Choroid plexus epithelial cell (primary cell): ENCODE measurements at places on chromosomes 3 and 15.

DNA sequence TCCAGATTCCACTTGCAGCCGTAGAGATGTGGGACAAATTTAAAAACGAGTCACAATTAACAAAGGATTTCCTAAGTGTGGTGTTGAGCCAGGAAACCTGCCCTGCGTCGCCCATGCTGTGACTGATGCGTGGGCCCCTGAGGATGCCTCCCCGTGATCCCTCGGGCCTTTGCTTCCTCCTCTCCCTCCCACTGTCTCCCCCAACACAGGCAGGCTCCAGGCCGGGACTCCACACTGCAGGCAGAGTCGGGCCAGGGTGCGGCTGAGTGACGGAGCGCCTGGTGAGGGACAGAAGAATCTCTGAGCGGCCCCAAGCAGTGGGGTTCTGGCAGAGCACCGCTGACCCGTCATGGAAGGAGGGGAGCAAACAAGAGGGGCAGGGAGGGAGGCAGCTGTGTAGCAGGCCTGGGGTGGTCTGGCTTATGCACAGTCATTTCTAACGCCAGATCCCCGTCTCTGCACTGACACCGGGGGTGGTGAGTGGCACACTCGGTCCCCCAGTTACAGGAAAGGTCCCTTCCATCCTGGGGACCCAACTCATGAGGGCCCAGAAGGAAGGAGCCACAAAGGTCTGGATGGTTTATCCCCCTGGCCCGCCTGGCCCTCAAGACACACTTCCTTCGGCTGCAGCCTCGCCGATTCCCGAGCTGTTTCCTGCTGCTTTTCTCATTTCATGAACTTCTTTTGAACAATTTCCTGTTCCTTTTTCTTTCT is 91.0 kb downstream of the XXYLT1 start:
- no peak for DNase-seq

GRCh38 chr15:81254916-81255290 is 58.2 kb downstream of the IL16 start:
- DNase-seq, result no peak

DNA sequence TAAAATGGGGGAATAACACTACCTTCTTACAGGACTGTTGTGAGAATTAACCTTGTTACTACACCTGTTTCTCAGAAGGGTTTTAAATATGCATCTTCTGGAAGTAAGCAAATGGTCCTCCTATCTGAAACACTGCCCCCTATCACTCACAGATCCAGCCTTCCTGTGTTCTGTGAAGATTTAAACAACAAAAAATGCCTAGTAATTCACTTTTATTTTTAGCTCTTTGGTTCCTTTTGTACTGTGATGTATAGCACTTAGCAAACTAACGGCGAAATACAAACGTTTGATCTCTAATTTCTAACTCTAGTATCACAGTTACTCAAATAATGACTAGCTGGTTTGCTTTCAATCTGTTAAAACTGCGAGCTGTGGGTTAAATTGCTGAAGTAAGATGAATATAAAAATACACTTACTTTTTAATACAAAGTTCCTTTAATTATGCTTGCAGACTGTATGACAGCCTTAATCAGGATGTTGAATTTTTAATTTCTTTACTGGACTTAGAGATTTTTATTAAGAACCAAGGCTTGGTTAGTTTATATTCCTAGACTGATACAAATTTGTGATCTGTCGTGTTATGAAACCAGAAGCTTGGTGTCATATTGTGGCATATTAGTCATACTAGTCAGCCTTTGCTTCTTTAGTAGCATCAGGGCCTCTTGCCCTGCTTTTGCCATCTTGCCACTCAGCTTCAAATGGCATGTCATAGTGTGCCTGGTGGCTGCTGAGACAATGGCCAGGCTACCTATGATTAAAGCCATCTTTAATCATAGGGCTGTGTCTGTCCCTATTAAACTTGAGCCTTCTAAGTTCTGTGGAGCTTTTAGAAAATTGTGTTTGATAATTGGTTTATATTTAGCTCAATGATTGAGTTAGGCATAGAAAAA is 9.2 kb downstream of the EIF3J start:
- DNase-seq, result peak; percentile 53

GRCh38 chr15:92922418-92923002 is 22.4 kb downstream of the CHD2 start:
- no peak for DNase-seq

DNA sequence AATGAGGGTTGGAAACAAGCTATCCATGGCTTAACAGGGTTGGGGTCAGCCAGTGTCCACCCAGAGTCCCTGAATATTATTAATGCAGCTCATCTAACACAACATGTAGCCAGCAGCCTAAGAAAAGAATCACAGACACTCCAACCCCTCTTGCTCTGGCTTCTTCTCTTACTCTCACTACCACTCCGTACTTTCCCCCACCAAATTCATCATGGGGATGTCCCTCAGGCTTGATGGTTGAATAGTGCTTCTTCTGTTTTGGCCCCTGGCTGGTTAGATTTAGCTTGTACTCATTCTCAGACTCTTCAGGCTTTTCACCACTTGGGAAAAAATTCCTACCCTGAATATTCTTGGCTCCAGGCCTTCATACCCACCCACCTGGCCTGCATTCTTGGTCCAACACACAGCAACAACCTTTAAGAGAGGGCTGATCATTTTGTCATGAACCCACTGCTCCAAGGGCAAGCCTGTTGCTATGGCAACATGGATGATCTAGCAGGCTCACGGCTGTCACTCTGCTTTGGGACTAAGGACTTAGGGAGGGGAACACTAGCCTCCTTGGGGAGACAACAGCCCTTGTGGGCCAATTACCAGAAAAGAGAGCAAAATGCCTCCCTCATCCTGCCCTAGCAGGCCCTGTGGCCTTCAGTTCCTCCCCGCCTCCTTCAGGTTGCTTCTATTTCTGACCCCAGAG is 9.4 kb upstream of the MED12L start:
- no peak for DNase-seq

DNA sequence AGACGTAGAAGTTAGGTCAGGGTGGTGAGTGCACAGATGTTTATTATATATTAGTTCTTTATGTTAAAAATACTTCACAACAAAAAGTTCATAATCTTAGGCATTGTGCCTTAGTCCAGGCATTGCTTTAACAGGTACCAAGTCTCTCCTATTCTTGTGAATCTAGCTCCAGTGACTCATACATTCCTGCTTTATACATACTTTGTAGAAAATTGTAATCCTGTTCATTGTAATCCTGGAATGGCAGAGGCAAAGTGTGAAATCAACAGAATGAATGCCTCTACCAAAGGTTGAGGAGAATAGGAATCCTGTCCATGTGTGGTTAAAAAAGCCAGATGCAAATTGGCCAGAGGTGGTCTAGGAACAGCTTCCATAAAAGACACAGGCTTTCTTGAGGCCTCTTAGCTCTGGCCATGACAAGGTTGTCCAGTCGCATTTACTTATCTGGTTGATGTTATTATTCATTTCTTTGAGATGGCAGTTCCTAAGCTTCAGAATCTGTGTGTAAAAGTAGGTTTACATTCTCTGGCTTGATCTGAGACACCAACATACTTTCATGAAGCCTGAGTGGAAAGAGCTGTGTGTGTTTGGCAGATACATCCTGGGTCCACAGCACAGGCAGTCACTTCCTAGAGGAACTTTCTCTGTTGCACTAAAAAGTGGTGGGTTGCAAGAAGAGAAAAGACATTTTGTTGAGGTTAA is 109.0 kb downstream of the CDIN1 start:
- peak; percentile 26 for DNase-seq

DNA sequence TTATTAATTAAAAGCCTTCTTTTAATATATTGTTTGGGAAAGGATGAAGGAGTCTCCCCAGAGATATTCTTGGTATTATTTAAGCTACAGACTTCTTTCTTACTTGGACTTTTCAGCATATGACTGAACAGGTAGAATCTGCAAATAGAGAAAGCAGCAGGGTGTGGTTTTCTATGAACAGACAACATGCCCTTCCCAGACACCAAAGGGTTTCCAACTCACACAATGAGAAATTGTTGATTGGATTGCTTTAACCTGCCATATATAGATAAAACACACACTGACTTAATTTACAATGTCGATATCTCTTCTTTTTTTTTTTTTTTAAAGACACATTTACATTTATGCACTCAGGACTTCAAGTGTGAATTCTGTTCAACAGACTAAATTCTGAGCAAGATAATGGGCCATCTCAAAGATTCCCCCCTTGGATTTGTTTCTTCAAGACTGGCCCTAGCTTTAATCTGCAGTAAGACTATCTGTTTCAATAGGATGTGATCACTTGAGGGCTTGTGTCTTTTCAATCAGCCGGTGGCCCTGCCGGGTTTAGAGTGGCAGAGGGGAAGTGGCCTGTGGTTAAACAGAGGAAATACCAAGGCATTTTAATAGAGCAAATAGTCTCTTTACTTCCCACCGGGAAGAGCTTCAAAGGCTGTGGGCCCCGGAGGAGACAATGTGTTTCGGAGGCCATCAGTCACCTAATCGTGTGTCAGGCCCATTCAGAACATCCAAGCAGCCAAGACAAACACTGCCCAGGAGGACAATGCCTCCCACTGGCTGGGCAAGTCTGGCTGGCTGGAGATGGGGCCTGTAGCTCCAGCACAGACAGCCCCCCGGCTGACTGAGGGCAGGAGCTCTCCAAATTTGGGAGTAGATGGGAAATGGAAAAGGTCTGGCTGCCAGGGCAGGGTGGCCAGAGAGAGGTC is 6.1 kb downstream of the IL17RD start:
- no peak for DNase-seq

DNA sequence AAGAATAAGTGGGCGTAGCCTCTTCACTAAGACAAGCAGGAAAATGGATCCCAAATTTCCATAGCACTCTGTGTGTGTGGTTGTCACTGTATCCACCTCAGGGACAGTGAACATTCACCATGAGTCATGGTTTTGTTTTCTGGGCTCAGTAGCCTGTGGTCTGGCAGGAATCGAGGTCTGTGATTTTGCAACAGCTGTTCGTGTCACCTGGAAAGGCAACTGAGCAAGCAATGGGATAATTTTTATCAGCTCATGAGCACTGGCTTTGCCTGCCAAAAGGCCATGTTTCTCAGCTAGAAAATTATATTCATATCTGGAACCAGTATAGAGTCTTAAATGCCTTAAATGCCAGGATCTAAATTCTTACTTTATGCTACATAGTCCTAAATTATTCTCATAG is 60.9 kb downstream of the STRIT1 start:
- peak; percentile 88 for DNase-seq

- no peak for DNase-seq
Observed at GRCh38 chr3:124174910-124175874, 183.3 kb upstream of the ROPN1 start.

GRCh38 chr3:31819441-31819840 is 161.6 kb downstream of the OSBPL10 start:
- DNase-seq, result no peak

- DNase-seq, result no peak
Observed at GRCh38 chr15:55698653-55699052, 44.3 kb downstream of the PRTG start.

DNA sequence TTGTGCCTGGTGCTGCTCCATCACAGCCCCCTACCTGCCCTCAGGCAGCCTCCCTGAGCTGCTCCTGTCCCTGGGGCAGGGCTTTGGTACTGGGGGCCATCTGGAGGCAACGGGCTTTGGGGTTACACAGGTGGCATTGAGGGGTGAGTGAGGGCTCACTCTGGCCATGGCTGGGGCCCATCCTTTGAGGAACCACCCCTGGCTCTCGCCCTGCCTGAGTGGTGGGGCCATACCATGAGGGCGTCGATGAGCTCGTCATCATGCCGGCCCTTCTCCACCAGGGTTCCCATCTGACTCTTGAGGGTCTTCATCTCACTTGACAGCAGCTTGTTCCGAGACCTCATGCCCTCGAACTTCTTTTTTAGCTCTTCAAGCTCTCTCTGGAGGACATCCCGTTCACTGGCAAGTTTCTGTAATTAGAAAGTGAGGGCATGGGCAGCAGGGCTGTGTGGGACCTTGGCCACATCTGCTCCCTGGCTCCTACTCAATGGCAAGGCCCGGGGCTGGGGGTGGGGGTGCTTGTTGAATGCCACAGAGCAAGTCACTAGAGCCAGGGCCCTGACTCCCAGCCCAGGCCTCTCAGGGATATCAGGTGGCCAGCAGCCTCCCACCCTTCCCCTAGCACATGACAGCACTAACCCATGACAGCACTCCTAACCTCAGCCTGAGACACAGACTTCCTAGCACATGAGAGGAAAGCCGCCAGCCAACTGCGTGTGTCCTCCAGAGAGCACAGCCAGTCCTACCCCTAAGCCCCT is 33.5 kb downstream of the CCDC13 start:
- DNase-seq, result peak; percentile 17

DNA sequence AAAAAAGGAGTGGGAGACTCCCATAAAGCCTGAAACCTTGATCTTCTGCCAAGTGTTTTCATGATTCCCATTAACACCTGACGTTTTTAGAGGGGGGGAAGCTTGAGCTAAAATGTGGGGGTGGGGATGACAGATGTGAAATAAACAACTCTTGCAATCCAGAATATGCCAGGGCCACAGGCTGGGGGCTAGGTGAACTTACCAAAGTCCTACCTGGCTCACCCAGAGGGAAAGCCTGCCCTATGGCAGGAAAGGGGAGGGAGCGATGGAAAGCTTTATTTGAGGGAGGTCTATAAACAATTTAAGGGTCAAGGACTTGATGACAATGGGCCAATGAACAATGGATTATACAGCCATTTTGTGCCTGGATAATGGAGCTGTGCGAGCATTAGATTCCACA is 108.3 kb downstream of the LRIG1 start:
- DNase-seq, result no peak

DNA sequence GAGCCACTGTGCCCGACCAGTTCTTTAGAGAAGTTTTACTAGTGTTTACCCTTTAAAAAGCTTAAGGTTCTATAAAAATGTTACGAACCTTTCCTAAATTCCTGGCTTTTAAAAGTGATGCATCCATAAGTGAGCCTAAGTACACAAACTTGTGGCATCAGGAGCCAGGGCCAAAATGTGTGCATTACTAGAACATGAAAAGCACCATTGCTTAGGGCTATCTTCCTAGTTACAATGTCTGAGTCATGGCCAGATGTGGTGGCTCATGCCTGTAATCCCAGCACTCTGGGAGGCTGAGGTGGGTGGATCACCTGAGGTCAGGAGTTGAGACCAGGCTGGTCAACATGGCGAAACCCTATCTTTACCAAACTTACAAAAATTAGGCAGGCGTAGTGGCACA is 39.9 kb downstream of the LEO1 start:
- DNase-seq, result peak; percentile 26

DNA sequence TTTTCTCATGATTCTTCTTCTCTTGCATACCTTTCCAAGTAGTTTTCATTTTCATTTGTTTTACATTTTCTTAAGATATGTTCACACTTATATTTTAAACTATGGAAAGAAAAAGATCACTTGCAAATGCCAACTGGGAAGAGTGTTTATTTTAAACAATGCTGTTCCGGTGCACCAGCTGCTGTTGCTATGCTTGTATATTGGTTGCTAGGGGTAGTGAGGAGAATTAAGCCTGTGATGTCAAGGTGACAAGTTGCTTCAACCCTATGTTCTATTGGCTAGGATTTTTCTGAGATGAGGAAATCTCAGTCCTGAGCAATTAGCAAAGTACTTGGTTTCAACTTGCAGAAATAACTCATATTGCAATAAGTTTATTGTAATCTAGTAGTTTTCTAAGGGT is 500.1 kb downstream of the MFSD1 start:
- no peak for DNase-seq

- DNase-seq, result no peak
Observed at GRCh38 chr3:52882377-52882776, 15.0 kb downstream of the STIMATE start.

GRCh38 chr3:13300546-13301285 is 119.4 kb downstream of the NUP210 start:
- DNase-seq, result no peak

- DNase-seq, result peak; percentile 58
Observed at GRCh38 chr15:92869263-92869940, 30.7 kb upstream of the CHD2 start.
